ENCODE measurements at places on chromosomes 7 and 10.

DNA sequence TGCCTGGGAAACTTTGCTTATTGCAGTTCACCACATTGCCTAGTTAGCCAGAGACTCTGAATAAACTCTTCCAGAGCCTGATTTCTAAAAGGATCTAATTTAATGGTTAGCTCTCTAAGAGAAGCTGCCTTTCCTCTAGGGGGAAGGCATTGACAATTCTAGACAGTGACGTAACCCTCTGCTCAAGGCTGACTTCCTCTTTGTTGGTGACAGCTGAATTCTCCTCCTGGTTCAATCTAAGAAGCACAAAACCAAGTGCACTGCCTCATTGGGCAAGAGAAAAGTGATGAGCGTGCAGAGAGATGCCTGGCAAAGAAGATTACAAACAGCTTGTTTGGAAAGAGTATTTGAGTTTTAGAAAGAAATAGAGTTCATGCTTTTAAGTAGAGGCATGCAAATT, 102.7 kb downstream of the MACC1 start:
- no peak for DNase-seq

GRCh38 chr7:114365791-114366190, 48.8 kb upstream of the FOXP2 start:
- DNase-seq, result no peak

DNA sequence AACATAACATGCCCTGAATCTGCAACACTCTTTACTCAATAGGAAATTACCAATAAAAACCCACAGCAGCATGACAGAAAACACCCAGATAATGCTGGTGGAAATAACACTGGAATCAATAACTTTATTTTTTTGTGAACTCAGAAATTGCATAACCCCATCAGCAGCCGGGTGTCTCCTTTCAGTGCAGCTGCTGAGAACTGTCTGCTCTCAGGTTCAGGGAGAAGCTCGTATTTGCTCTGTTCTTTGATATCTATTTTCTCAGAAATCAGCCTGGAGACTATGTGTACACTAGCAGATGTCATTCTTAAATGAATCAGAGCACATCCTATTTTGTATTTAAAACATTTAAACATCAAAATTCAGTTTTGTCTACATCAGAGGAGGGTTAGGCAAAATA, 506.0 kb downstream of the POM121L12 start:
- no peak for DNase-seq

- DNase-seq, result no peak
Observed at GRCh38 chr10:103545366-103545765, 51.9 kb downstream of the NEURL1 start.

GRCh38 chr10:14749070-14749809, 25.5 kb downstream of the FAM107B start:
- DNase-seq, result no peak

DNA sequence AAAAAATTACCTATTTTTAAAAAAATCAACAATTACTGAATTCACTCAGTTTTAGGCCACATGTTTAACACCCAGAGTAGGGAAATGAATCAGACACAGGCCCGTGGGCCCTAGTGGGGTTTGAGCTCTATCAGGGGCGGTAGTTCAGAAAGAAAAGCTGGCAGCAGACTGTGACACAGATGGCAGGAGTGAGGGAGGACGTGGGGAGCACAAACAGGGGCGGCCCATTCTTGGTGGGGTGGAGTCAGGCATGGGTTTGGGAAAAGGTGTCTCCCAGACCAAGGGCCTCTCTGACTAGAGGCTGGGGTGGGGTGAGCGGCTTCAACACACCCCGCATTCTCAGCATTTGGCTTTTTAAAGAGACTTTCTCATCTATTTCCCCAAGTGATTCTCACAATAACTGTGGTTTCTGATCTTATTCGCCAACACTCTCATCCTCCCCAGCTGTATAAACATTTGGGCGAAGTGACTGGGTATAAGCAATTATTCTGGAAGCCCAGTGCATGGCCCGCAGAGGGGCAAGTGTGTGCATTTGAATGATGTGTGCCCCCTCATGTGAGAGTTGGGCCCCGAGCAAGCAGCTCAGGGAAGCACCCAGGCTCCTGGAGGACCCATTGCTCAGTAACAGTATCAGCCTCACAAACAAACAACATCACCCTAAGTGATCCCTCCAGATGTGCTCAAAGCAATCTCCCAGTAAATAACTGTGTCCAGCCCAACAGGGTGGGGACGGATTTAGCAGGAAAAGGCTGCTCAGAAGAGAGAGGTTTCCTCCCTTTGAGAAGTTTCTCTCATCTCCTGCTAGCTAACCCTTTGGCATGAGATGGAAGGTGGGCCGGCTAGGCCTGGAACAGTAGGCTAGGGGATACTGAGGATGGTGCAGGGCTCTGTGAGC, 437.6 kb upstream of the ZMIZ1 start:
- no peak for DNase-seq

GRCh38 chr7:28003408-28003807, 177.2 kb downstream of the JAZF1 start:
- DNase-seq, result no peak

GRCh38 chr7:35738889-35739288, 44.0 kb upstream of the HERPUD2 start:
- no peak for DNase-seq

DNA sequence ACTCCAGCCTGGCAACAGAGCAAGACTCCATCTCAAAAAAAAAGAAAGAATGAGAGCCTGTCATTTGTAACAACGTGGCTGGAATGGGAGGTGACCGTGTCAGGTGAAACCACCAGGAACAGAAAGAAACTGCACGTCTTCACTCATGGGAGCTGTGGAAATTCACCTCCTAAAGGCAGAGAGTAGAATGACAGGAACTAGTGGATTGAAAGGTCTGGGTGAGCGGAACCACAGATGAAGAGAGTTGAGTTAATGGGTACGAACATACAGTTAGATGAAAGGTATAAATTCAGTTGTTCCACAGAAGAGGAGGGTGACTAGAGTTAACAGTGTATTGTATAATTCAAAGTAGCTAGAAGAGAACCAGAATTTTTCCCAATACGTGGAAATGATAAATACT, 78.6 kb downstream of the MAD1L1 start:
- DNase-seq, result no peak

GRCh38 chr7:112529521-112529920, 48.7 kb downstream of the LSMEM1 start:
- DNase-seq, result no peak

- no peak for DNase-seq
Observed at GRCh38 chr7:5694221-5694754, 87.2 kb downstream of the RNF216 start.

DNA sequence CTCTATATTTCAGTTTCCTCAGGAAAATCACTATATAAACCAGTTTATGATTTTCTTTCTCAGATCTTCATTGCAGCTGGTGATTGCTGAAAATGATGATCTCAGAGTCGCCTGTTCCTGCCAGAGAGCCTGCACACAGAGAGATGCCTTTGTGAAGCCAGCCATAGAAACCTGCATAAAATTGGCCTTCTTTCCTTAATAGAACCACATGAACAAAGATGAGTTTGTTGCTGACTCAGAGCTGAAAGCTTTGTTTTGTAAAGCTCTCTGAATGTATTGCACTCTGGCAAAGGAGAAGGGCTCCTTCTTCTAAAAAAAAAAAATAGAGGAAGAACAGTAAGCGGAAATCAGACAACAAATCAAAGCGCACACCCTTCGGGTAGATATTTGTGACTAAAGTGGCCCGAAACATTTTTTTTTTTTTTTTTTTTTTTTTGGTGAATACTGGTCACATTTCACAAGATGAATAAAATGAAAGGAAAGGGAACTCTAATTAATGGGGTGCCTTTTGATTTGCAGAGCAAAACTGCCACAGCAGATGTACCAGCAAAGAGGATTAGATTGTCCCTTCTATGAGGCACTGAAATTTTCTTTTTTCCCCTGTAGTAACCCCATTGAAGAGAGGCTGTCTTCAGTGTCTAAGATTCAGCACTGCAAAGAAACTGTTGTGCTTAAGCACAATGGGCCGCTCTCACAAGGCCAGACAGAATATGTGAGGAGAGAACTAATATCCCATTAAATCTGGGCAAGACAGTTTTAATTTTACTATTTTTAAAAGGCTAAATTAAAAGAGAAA, 75.1 kb upstream of the PTPRZ1 start:
- DNase-seq, result no peak

DNA sequence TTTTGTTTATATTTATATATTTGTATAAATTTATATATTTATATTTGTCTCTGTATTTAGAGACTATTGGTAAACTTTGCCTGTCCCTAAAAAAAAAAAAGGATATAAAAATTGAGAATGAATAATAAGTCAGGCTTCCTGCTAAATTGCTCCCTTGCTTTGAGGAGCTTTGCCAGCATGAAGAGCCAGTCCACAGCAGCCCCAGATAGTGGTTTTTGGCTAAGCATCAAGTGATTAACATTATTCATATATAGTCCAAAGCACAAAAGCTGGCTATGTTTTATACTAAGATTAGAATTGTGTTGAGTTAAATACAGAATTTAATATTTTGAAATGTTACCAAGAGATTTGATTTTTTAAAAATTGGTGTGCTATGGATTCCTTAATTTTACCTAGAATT, 264.9 kb upstream of the FERD3L start:
- no peak for DNase-seq

GRCh38 chr10:47179291-47179647, 120.7 kb upstream of the GDF10 start:
- no peak for DNase-seq

- no peak for DNase-seq
Observed at GRCh38 chr7:90747516-90747915, 151.4 kb downstream of the CDK14 start.

- no peak for DNase-seq
Observed at GRCh38 chr10:100934084-100934659, 21.4 kb downstream of the SLF2 start.

GRCh38 chr10:89332123-89332633, 4.4 kb downstream of the IFIT3 start:
- peak; percentile 8 for DNase-seq

- no peak for DNase-seq
Observed at GRCh38 chr10:21297603-21298383, 227.7 kb downstream of the SKIDA1 start.

- DNase-seq, result no peak
Observed at GRCh38 chr7:130943981-130944380, 210.0 kb upstream of the KLF14 start.

GRCh38 chr7:100219271-100219737, 445 bp upstream of the PVRIG start:
- no peak for DNase-seq

- DNase-seq, result no peak
Observed at GRCh38 chr10:36003688-36004087, 361.6 kb upstream of the FZD8 start.

- no peak for DNase-seq
Observed at GRCh38 chr10:125132344-125132743, 28.0 kb downstream of the CTBP2 start.

GRCh38 chr10:102639537-102639936, 4.7 kb upstream of the TRIM8 start:
- no peak for DNase-seq

DNA sequence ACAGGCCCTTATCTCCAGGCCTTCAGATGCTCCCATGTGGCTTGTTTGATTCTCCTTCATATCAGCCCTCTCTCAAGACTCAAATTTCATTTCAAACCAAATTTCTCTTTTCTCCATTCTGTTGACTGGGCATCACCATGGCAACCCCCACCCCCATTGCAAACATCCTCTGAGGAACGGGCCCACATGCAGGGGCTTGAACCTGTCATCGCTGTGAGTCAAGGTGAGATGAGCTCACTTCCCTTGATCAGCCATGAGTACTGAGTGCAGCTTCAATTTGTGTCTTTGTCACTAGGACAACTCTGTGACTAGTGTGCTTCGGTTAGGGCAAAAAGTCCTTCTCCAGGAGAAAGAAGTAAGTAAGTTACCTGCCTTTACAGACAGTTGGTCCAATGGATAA, 41.9 kb downstream of the CALML3 start:
- no peak for DNase-seq

DNA sequence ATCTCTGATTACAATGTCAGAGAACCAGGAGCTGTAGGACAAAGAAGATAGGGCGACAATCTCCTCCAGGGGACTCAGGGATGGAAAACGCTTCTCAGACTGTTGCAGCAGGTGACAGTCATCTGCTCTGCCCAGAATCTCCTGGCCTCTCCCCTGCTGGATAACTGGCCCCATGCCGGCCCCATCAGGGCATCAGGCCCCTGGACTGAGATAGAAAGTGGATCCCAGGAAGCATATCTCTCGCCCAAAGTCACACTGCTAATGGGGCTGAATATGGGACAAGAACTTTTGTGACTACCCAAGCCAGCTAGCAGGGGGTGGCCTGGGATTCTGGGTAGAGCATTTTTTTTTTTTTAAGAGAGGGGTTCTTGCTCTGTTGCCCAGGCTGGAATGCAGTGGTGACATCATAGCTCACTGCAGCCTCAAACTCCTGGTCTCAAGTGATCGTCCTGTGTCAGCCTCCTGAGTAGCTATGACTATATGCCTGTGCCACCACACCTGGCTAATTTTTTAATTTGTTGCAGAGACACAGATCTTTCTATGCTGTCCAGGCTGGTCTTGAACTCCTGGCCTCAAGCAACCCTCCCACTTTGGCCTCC, 20.5 kb upstream of the MLXIPL start:
- DNase-seq, result no peak

DNA sequence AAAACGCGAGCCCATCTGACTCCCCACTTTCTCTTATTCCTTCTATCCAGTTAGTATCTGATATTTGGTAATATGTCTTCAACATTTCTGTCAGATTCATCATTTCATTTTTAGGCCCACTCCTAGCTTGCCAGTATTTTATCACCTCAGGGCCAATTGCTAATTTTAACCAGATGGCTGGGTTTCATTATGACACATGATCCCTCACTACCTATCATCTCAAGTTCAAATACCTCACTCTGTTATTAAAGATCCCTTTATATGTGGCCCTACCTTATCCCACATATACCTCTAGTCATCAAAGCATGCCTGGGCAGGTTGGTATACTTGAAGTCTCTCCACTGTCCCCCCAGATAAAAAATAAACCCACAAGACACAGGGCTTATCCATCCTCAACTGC, 104.9 kb downstream of the RNLS start:
- no peak for DNase-seq
